ENCODE measurements at places on chromosomes 11 and 22.
A peak's percentile ranks its signal among the peaks of the same experiment; 100 is the strongest.

DNA sequence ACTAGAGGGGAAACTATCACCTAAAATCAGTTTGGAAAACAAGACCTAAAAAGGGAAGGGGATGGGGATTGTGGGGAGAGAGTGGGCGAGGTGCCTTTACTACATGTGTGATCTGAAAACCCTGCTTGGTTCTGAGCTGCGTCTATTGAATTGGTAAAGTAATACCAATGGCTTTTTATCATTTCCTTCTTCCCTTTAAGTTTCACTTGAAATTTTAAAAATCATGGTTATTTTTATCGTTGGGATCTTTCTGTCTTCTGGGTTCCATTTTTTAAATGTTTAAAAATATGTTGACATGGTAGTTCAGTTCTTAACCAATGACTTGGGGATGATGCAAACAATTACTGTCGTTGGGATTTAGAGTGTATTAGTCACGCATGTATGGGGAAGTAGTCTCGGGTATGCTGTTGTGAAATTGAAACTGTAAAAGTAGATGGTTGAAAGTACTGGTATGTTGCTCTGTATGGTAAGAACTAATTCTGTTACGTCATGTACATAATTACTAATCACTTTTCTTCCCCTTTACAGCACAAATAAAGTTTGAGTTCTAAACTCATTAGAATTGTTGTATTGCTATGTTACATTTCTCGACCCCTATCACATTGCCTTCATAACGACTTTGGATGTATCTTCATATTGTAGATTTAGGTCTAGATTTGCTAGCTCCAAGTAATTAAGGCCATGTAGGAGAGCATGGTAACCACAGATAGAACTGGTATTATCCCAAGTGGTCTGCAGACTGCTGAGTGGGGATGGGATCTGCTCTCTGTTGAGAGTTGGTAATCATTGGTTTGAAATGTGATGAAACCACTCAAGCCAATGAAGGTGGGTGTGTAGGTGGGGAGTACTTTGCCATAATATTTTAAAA is 3.6 kb downstream of the NEAT1 start:
- no peaks in the 10 kb centered on the region for H3K27me3 ChIP-seq
- peak overlapping the region; percentile 100 for H3K4me3 ChIP-seq
- peaks cover 75% of the 10 kb centered on the region for H3K4me1 ChIP-seq
- DNase-seq = no peak

GRCh38 chr11:125593114-125593820 is 615 bp downstream of the STT3A start:
- peak overlapping the region; percentile 93 for H3K4me3 ChIP-seq
- peaks cover 36% of the 10 kb centered on the region for H3K4me1 ChIP-seq
- H3K36me3 ChIP-seq = peaks cover 37% of the 10 kb centered on the region
- H3K27me3 ChIP-seq = no peaks in the 10 kb centered on the region
- DNase-seq = no peak

GRCh38 chr11:2800655-2801531 is 84.7 kb downstream of the CDKN1C start:
- H3K4me3 ChIP-seq = no peak overlapping the region
- no peaks in the 10 kb centered on the region for H3K4me1 ChIP-seq

DNA sequence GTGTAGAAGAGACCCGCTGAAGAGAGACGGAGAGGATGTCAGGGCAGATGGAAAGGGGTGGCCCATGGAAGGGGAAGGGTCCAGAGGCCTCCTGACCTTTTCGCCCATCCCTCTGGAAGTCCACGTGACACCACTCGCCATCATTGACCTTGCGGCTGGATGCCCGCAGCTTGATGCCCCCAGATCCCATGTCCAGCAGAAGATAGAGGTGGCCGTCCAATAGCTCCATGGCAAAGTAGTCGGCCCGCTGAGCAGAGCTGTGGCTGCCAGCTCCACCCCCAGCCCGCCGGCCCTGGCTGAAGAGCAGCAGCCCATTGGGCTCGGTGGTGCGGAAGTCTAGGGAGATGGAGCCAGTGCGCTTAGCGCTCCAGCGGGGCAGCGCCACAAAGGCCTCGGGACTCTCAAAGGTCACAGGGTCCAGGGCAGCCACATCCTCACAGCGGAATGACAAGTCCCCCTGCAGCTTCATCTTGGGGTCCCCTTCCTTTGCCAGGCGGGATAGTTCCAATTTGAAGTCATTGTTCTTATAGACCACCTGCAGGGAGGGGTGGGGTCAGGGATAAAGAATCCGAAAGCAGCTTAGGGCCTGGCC is 55.7 kb downstream of the NRXN2 start:
- peaks cover 37% of the 10 kb centered on the region for H3K27me3 ChIP-seq
- H3K4me3 ChIP-seq = no peak overlapping the region
- H3K27ac ChIP-seq = no peak overlapping the region
- no peaks in the 10 kb centered on the region for H3K36me3 ChIP-seq

GRCh38 chr11:28107191-28107749 is 686 bp downstream of the KIF18A start:
- H3K4me3 ChIP-seq = peak overlapping the region; percentile 90
- H3K4me1 ChIP-seq = peaks cover 50% of the 10 kb centered on the region
- no peaks in the 10 kb centered on the region for H3K27me3 ChIP-seq

GRCh38 chr11:128399251-128400121 is 187.9 kb downstream of the ETS1 start:
- no peak overlapping the region for H3K4me3 ChIP-seq
- peaks cover 10% of the 10 kb centered on the region for H3K4me1 ChIP-seq
- no peak for DNase-seq
- no peaks in the 10 kb centered on the region for H3K27me3 ChIP-seq
- no peak overlapping the region for H3K27ac ChIP-seq

- no peak overlapping the region for H3K4me3 ChIP-seq
- no peaks in the 10 kb centered on the region for H3K36me3 ChIP-seq
- H3K4me1 ChIP-seq = no peaks in the 10 kb centered on the region
- no peak for DNase-seq
- H3K27ac ChIP-seq = no peak overlapping the region
These were observed 10.8 kb upstream of the SNX32 start for GRCh38 chr11:65822776-65823528.

DNA sequence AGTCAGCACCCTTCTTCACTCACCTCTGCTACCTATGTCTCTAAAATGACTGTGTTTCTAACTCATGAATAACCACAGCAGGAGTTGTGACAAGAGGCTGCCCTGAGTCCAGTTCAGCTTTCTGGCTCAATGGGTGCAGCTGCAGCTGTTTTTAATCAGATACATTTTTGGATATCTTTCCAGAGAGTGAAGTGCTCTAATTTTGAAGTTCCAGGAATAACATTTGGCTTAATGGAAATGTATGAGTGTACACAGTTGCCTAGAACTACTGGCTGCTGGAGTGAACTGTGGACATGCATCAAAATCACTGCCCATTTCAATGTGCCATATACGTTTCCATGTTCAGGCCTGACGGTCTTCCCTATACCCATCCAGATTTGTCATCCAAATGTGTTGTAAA is 769.5 kb upstream of the ANO3 start:
- no peak overlapping the region for H3K4me3 ChIP-seq
- no peaks in the 10 kb centered on the region for H3K4me1 ChIP-seq
- no peaks in the 10 kb centered on the region for H3K27me3 ChIP-seq

- H3K36me3 ChIP-seq = no peaks in the 10 kb centered on the region
- H3K27me3 ChIP-seq = peaks cover 9% of the 10 kb centered on the region
- no peak overlapping the region for H3K4me3 ChIP-seq
- DNase-seq = no peak
- no peak overlapping the region for H3K27ac ChIP-seq
- H3K4me1 ChIP-seq = no peaks in the 10 kb centered on the region
These were observed 1140.9 kb downstream of the BRD1 start for GRCh38 chr22:48686694-48687302.

DNA sequence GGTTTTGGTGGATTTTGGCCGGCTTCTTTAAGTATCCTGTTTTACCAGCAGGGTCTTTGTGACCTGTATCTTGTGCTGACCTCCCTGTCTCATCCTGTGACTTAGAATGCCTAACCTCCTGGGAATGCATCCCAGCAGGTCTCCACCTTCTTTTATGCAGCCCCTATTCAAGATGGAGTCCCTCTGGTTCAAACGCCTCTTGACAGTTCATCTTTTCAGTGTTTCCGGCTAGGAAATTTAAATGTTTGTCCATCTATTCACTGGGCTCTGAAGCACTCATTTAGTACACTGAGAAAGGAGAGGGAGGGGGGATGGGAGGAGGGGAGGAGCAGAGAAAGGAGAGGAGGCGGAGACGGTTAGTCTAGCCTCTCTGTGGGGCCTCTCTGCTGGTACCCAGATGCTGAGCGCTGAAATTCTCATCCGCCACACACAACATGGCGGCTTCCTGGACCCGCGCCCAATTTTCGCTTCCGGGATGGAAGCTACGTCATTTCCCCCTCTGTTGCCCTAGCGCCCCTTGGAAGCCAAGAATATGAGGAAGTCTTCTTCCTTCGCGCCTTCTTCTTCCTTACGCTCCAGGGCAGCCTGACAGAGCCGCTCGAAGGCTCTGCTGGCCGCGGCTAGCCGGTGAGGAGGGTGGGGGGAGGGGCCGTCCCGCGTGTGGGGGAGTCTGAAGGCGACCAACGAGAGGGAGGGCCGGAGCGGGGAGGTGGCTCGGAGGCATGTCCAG is 69.0 kb upstream of the SYT13 start:
- DNase-seq = peak; percentile 88
- peaks cover 10% of the 10 kb centered on the region for H3K27me3 ChIP-seq
- H3K4me3 ChIP-seq = peak overlapping the region; percentile 70
- H3K4me1 ChIP-seq = peaks cover 16% of the 10 kb centered on the region
- H3K27ac ChIP-seq = peak overlapping the region; percentile 95

DNA sequence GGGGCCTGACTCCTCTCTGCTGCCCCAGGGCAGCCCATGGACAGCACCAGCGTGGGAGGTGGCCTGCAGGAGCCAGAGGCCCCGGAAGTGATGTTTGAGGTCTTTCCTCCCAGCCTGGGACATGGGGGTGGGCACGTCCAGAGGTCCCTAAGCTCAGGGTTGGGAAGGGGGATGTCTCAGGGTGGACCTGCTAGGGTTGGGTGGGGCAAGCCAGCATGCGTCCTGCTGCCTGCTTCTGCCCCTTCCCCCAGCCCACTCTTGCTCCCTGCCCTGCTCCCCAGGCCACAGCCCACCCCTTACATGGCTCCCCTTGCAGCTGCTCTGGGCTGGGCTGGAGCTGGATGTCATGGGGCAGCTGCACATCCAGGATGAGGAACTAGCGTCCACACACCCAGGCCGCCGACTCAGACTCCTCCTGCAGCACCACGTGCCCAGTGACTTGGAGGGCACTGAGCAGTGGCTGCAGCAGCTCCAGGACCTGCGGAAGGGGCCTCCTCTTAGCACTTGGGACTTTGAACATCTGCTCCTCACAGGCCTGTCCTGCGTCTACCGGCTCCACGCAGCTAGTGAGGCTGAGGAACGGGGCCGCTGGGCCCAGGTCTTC is 1.3 kb downstream of the FAM180B start:
- H3K4me1 ChIP-seq = peaks cover 2% of the 10 kb centered on the region
- no peak overlapping the region for H3K4me3 ChIP-seq
- no peaks in the 10 kb centered on the region for H3K27me3 ChIP-seq
- H3K27ac ChIP-seq = peak overlapping the region; percentile 10

- H3K27me3 ChIP-seq = peaks cover 5% of the 10 kb centered on the region
- H3K4me3 ChIP-seq = no peak overlapping the region
- DNase-seq = no peak
- H3K27ac ChIP-seq = no peak overlapping the region
- no peaks in the 10 kb centered on the region for H3K4me1 ChIP-seq
These were observed 189.0 kb upstream of the NARS2 start for GRCh38 chr11:78763664-78764063.

- no peaks in the 10 kb centered on the region for H3K27me3 ChIP-seq
- H3K36me3 ChIP-seq = peaks cover 11% of the 10 kb centered on the region
- no peak for DNase-seq
- peak overlapping the region; percentile 86 for H3K4me3 ChIP-seq
- peaks cover 17% of the 10 kb centered on the region for H3K4me1 ChIP-seq
These were observed 607 bp upstream of the ZNF70 start for GRCh38 chr22:23751441-23751996.

DNA sequence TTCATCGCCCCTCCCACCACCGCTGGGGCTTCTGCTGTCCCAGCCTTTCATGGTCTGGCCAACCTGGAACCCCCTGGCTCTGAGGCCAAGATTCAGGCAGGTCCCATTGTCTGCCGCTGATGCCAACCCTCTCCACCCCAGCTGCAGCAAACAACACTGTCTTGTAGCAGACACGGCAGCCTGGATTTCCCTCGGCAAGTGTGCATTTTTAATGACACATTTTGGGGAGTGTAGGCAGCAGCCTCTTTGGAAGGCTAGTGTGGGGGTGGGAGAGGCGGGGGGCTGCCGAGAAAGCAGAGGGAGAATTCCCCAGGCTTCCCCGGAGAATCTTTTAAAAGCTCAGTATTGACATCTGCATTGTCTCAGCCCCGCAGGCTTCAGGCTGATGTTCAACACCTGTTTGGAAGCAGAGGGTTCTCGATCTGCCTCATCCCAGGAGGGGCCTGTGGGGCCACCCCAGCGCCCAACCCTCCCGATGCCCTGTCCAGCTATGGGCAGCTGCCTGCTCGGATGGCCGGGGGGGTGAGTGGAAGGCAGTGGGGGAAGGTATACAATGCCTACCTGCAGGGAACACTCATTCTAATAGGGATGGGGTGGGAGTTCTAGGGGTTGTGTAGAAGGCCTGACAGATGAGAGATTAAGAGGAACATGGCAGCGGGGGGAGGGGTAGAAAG is 41.5 kb downstream of the NECTIN1 start:
- no peak overlapping the region for H3K27ac ChIP-seq
- H3K36me3 ChIP-seq = peaks cover 19% of the 10 kb centered on the region
- H3K4me1 ChIP-seq = peaks cover 22% of the 10 kb centered on the region
- no peak overlapping the region for H3K4me3 ChIP-seq
- no peak for DNase-seq

DNA sequence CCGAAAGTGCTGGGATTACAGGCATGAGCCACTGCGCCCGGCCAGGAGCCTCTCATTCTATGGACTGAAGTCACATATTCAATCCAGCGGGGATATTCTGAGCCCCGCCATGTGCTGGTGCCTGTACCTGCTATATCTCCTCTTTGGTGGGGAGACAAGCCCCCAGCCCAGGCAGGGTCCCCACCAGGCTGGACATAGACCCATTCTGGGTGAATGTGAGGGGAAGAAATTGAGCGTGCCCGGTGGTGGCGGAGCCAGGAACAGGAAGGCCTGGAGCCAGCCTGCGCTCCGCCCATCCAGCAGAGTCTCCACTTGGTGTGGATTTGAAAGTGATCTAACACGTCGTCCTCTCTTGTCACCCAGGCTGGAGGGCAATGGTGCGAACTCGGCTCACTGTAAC is 38.0 kb upstream of the CSNK1E start:
- no peak overlapping the region for H3K4me3 ChIP-seq
- H3K27ac ChIP-seq = no peak overlapping the region
- no peak for DNase-seq
- H3K36me3 ChIP-seq = peaks cover 4% of the 10 kb centered on the region
- H3K27me3 ChIP-seq = no peaks in the 10 kb centered on the region

DNA sequence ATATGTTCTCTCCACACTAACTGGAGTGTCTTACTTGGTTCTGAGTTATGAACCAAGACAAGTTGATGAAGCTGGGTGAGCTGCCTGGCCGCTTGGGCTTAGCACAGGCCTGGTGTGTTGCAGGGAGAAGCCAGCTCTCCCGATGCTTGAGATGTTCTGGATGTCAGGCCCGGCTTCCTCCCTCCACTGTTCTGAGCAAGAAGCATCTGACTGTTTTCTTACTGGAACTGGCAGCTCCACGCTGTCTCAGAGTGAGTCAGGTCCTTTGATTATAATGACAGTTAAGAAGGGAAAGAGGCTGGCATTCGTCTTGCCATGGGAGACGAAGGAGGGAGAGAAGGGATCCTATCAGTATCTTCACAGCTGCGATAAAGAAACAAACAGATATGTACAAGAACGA is 46.5 kb upstream of the CRTAM start:
- no peaks in the 10 kb centered on the region for H3K27me3 ChIP-seq
- peaks cover 10% of the 10 kb centered on the region for H3K36me3 ChIP-seq
- no peak overlapping the region for H3K27ac ChIP-seq
- no peak overlapping the region for H3K4me3 ChIP-seq
- DNase-seq = no peak
- no peaks in the 10 kb centered on the region for H3K4me1 ChIP-seq

All from effector memory CD8-positive, alpha-beta T cell (primary cell).